Effector CD4-positive, alpha-beta T cell (primary cell): ENCODE measurements at places on chromosomes 5 and 9.

- DNase-seq = no peak
These were observed 130.1 kb downstream of the MRPL36 start for GRCh38 chr5:1669276-1670155.

GRCh38 chr9:124776618-124776953 lies 347 bp upstream of the OLFML2A start:
- DNase-seq = no peak

GRCh38 chr5:155434681-155435080 lies 421.1 kb downstream of the KIF4B start:
- no peak for DNase-seq

DNA sequence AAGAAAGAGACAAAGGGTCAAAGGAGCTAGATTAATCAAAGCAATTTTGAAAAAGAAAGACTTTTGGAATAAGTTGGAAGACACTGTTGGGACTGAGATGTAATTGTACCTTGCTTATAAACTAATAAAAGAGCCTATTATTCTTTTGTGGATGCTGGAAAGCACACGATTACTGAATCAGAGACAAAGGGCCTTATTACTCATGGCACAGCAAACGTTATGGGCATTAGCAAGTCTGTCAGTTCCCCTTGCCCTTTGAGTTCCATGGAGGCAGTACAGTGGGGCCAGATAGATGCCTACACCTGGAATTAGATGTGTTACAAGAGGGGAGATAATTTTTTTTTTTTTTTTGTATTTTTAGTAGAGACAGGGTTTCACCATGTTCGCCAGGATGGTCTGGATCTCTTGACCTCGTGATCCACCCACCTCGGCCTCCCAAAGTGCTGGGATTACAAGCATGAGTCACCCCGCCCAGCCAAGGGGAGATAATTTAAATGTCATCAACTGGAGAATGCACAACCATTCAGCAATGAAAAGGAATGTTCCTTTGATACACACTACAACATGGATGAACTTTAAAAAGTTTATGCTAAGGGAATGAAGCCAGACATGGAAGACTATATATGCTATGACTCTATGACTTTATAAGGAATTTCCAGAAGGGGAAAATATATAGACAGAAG lies 128.9 kb downstream of the STARD4 start:
- DNase-seq = no peak

- no peak for DNase-seq
These were observed 5.0 kb downstream of the LAMC3 start for GRCh38 chr9:131013771-131014676.

- no peak for DNase-seq
These were observed 190.6 kb upstream of the C9orf72 start for GRCh38 chr9:27763831-27764230.

- DNase-seq = no peak
These were observed 400.7 kb downstream of the KIAA0825 start for GRCh38 chr5:94217745-94218144.

- no peak for DNase-seq
These were observed 762 bp downstream of the CACNA1B start for GRCh38 chr9:137878146-137878941.

DNA sequence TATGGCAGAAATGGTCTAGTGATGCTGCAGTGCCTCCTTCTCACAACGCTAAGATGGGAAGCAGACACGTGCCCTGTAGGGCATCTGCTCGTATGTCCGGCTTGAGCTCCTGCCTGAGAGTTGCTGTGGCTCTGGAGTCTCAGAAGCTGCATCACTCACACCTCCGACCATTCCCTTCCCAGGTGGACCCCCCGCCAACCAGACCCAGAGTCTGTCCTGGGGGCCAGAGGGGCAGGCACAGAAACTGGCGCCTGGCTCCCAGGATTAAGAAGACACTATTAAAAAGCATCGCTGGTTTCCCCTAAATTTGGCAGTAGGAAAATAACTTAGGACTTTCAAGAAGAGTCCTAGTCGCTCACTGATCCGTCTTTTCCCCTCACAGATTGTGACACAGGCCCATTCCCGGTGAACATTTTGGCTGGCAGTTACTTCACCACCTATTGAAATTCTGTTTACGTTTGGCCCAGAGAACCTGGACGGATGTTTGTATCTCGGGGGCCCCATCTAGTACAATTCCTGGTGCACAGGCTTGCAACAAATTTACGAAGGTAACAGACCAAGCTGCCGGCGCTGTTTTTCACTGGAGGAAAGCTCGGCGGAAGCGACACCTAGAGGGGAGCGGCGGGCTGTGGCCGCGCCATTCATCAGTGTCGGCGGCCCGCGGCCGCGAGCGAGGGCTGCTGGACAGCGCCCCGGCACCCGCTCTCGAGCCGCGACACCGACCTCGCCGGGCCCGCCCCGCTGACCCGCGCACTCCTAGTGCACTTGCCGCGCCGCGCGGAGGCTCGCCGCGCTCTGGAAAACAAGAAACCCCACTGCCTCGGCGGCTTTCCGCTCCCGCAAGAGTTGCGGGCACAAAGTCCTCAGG lies 1.6 kb downstream of the FSTL4 start:
- no peak for DNase-seq

- DNase-seq = no peak
These were observed 550.2 kb upstream of the DAP start for GRCh38 chr5:11311272-11311671.

DNA sequence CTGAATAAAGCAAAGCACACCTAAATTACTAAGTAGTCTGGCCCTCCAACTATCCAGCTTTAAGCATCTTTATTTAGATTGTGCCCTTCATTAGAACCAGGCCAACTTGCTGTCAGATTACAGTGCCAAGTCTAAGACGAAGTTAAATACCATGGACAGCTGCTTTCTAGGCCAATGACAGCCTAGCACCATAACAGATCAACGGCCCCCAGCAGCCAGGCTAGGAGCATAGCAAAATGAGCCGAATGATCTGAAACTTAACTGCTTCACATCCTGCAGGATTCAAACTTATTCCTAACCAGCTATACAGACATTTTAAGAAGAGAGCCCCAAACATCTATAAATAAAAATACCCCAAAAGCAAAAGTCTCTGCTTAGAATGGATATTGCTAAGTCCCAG lies 6.8 kb downstream of the SLC24A2 start:
- no peak for DNase-seq

- DNase-seq = no peak
These were observed 15.8 kb downstream of the F2RL2 start for GRCh38 chr5:76607353-76607871.

GRCh38 chr9:109872901-109873300 lies 92.9 kb downstream of the PALM2AKAP2 start:
- DNase-seq = no peak

- no peak for DNase-seq
These were observed 23.3 kb upstream of the ARSB start for GRCh38 chr5:79008362-79008761.

- DNase-seq = no peak
These were observed 37.3 kb downstream of the CAPSL start for GRCh38 chr5:35900972-35901695.

- no peak for DNase-seq
These were observed 112.4 kb downstream of the CETN3 start for GRCh38 chr5:90297045-90297764.

- peak; percentile 51 for DNase-seq
These were observed 57.4 kb upstream of the PLPP6 start for GRCh38 chr9:4604678-4605095.

DNA sequence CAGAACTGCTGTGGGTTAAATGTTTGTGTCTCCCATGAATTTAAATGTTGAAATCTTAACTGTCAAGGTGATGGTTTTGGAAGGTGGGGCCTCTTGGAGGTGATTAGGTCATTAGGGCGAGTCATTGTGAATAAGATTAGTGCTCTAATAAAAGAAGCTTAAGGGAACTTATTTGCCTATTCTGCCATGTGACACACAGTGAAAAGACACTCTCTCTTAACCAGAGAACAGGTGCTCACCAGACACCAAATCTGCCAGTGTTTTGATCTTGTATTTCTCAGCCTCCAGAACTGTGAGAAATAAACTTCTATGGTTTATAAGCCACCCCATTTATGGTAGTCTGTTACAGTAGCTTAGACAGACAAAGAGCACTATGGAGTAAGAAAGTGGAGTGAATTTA lies 117.9 kb upstream of the SV2C start:
- no peak for DNase-seq

DNA sequence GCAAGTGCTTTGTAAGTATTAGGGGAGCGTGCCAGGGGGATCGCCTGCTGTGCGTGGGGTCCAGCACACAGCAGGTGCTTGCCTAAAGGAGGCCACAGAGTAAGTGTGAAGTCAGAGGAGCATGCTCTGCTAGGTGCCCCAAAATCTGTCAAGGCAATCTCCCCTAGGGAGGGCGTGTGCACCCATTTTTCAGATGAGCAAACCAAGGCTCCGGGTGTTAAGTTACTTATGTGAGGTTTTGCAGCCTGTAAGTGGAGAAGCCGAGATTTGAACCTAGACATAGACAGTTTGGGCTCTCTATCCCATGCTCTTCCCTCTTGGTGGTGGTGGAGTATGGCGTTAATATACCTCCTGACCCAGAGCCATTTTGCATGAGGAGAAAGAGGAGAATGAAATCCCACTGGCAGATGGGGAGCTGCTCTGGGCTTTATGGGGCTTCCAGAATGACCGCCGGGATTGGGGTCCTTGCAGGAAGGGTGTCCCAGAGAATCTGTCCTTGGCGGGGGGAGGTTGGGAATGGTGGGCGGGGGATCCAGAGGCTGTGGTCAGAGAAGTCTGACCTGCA lies 14.1 kb downstream of the NDST1 start:
- DNase-seq = no peak

GRCh38 chr9:112771359-112772214 lies 21.0 kb downstream of the SNX30 start:
- DNase-seq = no peak

DNA sequence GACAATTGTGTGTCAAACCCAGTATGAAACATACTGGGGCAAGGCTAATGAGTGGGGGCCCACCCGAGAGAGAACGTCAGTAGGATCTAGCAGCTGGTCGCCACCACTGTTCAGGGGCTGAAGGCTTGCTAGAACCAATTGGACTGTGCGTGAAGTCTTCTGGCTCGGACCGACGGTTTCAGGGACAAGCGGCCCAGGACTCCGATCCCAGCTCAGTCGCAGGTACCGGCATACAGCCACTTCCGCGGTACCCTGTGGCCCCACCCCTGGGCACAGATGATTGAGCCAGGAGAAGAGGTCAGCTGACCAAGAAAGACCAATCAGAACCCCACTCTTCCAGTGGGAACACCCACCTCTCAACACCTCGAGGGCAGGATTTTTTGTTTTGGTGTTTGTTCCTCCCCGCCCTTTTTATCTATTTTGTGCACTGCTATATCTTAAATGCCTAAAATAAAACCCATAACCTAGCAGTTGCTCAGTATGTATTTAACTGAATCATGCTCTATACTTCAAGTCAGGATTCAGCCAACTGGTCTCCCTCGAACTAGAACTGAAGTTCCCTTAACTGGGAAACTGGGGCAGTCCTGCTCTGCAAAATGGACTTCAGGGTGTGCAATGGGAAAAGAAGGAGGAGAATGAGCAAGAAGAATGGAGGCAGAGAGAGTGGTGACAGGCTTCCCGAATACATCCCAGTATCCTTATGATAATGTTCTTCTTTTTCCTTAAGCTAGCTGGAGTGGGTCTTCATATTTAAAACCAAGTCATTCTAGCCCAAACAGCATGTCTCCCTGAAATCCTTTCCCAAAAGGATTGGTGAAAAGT lies 21.1 kb upstream of the CPEB4 start:
- DNase-seq = no peak

DNA sequence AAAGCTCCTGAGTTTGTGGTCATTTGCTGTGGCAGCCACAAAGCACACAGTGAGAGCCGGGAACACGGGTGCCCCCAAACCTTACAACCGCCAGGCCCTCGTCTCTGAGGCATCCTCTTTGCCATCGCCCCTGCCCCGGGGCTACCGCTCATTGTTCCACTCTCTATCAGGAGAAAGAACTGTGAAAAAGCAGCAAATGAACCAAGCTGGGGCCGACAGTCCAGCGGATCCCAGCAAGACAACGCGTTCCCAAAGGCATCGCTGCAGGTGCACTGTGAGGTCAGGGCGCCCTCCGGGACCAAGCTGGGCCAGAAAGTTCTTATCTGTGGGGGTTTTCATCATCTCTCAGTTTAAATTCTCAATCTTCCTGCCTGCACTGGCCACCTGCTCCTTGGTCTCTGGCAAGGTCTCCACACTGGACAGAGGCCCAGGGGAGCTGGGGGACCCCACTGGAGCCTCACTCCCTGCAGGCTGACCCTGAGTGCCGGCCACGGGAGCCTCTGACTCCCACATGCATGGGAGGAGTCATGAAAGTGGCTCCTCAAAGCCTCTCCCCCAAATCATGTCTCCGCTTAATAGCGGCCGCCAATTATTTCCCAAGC lies 32.1 kb downstream of the VAV2 start:
- DNase-seq = no peak

DNA sequence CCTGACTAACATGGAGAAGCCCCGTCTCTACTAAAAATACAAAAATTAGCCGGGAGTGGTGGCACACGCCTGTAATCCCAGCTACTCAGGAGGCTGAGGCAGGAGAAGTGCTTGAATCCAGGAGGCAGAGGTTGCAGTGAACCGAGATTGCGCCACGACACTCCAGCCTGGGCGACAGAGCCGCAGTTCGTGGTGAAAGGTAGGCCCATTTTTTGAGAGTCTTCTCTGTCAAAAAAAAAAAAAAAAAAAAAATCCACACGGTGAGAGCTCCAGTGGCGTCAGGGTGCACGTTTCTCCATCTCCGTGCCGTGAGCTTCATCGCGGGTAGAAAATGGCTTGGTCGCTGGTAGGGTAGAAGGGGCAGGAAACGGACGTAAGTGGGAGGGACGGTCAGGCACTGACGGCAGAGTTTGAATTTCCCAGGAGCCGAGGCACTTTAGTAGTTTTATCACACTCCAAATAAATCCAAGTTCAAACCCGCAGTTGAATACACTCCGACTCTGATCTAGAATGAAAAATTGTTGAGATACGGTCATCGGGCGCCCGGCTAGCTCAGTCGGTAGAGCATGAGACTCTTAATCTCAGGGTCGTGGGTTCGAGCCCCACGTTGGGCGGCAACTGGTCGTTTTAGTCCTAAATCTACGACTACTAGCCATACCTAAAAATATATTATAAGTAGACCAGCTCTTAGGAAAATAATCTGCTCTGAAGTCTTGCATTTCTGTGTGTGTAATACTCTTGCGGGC lies 2.4 kb upstream of the TRIM7 start:
- DNase-seq = peak; percentile 52

GRCh38 chr5:159503236-159503635 lies 172.9 kb upstream of the IL12B start:
- DNase-seq = no peak

- DNase-seq = no peak
These were observed 29.5 kb upstream of the ALDH1B1 start for GRCh38 chr9:38362852-38363588.

DNA sequence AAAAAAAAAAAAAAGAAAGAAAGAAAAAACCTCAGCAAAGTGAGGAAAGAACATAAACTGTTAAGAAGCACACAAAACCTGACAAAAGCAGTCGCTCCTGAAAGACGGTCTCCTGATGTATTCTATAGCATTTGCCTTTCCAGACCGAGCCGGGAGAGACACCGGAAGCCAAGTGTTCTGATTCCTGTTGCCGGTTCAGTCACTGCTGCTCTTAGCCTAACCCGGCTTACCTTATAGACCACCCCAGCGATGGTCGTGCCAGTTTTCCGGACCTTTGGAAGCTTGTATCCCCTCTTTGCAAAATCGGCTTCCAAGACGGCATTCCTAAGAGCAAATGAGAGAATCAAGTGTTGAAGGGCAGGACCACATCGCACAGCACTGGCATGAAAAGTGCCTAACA lies 630 bp downstream of the PSMB7 start:
- DNase-seq = no peak

- no peak for DNase-seq
These were observed 380.7 kb downstream of the NFIB start for GRCh38 chr9:13933268-13933656.

GRCh38 chr5:143516249-143516648 lies 112.8 kb upstream of the NR3C1 start:
- no peak for DNase-seq
